H1 (cell line): ENCODE measurements at places on chromosomes 7 and 10.

- DNase-seq, result no peak
These were observed 733.0 kb downstream of the TNS3 start for GRCh38 chr7:46848944-46849343.

GRCh38 chr10:44357023-44357540 is 27.8 kb downstream of the CXCL12 start:
- DNase-seq, result no peak

DNA sequence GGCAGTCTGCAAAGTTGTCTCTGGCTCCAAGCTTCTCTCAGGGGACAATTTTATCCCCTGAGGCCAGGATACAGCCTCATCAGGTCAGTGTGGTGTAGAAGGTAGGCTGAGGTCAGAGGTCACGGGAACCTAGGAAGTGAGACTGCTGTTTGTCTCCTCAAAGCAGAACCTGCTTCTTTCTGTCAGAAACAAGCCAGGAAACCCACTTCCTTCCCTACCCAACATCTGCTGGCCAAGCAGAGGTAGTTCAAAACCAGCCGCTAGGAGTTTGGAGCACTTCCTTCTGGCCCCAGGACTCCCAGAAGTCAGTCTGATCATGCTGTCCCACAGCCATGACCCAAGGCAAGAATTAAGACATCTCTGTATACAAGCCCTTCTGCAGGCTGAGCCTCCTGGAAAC is 12.2 kb downstream of the CLRN3 start:
- no peak for DNase-seq

GRCh38 chr10:4474829-4475228 is 351.2 kb upstream of the AKR1E2 start:
- no peak for DNase-seq

- no peak for DNase-seq
These were observed 25.8 kb upstream of the BET1 start for GRCh38 chr7:94029976-94030375.

DNA sequence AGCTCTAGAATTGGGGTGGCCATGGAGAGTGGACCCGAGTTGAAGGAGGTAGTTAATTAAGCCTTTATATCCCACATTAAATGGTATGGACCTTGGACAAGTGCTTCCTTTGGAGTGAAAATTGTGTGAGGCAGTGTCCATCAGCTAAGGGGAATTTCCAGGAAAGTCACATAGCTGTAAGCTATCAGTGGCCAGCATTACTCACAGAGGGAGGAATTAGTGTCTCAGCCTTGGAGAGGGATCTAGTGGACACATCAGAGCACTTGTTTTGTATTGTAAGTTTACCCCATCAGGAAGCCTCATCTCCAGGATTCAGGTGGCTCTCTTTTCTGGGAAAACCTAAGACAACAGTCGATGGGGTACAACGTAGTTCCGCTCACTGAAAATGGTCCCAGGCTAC is 416.7 kb downstream of the TFEC start:
- DNase-seq, result no peak
